ENCODE measurements at places on chromosomes 16 and 17. TPM values are rescaled to one million over a fixed set of nuclear protein-coding genes. Genes with fewer than 3 reads are reported as not detected.
A peak's percentile ranks its signal among the peaks of the same experiment; 100 is the strongest.

DNA sequence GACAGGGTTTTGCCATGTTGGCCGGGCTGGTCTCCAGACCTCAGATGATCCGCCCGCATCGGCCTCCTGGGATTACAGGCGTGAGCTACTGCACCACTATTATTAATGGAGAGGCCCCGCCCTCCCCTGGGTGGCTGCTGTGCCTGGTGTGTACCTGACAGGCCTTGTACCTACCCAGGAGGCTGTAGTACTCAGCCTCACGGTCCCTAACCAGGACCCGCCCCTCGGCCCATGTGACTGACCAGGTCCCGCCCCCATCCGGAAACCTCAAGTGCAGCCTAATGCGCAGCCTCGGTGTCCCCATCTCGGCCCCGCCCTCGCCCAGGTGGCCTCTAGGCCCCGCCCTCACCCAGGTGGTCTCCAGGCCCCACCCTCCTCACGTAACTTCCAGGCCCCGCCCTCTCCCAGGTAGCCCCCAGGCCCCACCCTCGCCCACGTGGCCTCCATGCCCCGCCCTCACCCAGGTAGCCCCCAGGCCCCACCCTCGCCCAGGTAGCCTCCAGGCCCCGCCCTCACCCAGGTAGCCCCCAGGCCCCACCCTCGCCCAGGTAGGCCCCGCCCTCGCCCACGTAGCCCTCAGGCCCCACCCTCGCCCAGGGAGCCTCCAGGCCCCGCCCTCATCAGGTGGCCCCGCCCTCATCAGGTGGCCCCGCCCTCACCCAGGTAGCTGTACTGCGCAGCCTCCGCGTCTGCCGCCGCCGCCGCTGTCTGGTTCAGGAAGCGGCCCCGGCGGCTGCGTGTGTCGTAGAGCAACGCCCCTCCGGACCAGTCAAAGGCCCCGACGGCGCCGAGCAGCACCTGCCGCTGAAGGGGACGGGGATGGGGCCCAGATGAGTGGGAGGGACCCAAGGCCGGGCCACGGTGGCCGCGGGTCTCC lies 31.0 kb downstream of the HASPIN start:
- DNase-seq, result no peak

HDAC5 gene
- total RNA-seq, result 43.7 TPM

PITPNM3 gene
- 12.4 TPM for total RNA-seq

DNA sequence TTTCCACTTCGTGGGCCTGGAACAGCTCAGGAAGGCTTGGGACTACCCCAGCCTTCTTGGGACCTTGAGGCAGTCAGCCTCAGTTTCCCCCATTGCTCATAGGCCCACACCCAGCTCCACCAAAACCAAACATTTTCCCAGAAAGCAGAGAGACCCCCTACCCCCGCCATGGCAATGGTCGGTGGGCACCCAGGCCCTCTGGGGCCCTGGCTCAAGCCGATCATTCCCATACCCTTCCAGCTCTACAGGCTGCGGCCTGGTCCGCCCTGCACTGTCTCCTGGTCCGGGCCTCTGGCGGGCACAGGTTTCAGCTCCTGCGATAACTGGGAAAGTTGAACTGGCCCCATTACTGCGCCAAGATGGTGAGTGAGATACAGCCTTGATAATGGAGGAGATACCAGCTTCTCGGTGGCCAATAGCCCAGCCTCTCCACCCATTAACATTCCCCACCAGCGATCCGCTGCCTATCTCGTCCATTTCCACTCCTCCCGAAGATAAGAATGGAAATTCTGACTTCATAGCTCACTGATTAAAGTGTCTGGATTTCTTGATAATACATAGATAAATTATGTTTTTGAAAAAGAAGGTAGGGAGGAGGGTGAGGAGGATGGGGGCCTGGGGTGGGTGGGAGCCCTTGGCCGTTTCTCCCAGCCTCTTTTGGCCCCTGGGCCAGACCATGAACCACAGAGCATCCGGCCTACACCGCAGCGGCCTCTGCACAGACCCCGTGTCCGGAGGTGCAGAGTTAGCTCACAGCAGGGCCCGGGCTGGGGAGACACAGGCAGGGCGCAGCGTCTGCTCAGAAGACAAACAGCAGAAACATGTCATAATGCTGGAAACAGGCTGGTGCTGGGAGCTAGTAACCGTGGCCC lies 11.6 kb downstream of the ZFPM1 start:
- no peak for DNase-seq

- DNase-seq, result no peak
Measured at GRCh38 chr17:37816950-37817349, 72.1 kb upstream of the HNF1B start.

- DNase-seq, result no peak
Measured at GRCh38 chr16:89409161-89409711, 81.1 kb downstream of the ANKRD11 start.

DNA sequence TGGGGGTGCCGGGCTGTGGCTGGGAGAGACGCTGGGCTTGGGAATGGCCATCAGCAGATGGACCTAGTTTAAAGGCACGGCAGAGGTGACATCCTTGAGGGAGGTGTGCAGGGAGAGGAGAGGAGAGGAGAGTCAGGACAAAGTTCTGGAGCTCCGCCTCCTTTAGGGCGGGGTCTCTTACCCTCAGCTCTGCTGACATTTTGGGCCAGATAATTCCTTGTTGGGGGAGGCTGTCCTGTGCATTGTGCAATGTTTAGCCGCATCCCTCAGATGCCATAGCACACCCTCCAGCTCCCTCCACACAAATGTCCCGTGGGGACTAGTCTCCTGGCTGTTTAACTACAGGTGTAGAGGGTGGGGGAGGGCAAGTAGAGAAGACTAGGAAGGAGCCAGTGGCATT lies 48.3 kb downstream of the ARHGAP23 start:
- no peak for DNase-seq

DNA sequence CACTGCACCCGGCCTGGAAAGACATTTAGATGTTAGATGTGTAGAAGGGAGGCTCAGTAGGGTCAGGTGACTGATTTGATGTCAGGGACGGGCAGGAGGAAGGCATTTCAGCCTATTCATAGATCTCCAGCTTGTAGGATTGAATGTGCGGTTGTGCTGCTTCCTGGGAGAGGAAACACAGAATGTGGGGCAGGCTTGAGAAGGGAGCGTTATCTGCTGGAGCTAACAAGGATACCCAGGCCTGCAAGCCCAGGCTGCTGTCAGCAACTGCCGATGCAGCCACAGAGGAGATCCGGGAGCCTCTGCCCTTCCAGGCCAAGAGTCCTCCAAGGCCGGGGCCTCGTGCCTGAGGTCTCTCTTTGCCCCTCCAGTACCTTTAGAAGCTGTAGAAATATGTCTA lies 205.6 kb downstream of the SPECC1 start:
- no peak for DNase-seq

GRCh38 chr17:32102646-32103186 lies 39.6 kb upstream of the RHOT1 start:
- no peak for DNase-seq

- DNase-seq, result peak; percentile 49
Measured at GRCh38 chr17:73589363-73589980, 54.8 kb downstream of the SDK2 start.

GRCh38 chr16:20441191-20441590 lies 10.1 kb upstream of the ACSM2A start:
- no peak for DNase-seq

NAGPA gene
- 6.9 TPM for total RNA-seq

KRTAP2-2 gene
- total RNA-seq, result not detected

DNA sequence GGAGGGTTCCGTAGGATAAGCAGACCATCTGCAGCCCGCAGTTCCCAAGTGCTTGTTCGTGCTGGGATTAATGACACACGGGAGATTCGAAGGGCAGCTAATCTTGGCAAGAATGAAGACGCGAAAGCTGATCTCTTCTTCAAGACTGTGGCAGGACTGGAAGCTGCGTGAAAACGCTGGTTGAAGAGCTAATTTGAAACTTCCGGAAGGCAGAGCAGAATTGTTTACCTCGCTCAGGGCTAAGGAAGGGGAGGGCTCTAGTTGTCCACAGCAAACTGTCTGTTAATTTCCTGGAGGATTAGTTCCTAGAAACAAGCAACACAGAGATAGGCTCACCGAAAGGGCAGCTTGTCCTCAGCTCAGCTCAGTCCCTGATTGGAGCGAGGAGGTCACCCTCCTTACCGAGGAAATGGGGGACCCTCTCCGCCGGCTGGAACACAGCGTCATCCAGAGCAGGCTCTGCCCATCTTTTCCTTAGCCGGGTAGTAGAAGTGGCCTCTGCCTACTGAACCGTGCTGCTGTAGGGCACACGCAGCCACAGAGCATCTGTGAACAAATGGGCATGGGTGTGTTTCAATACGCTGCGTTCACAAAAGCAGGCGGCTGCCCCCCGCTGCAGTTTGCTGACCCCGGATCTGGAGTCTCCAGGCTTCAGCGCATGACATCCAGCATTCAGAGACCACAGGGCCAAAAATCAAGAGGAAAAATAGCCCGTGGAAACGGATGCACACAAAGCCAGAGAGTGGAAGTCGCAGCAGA lies 16.7 kb upstream of the BAIAP2 start:
- no peak for DNase-seq

EFCAB5 gene
- 2.1 TPM for total RNA-seq

DNA sequence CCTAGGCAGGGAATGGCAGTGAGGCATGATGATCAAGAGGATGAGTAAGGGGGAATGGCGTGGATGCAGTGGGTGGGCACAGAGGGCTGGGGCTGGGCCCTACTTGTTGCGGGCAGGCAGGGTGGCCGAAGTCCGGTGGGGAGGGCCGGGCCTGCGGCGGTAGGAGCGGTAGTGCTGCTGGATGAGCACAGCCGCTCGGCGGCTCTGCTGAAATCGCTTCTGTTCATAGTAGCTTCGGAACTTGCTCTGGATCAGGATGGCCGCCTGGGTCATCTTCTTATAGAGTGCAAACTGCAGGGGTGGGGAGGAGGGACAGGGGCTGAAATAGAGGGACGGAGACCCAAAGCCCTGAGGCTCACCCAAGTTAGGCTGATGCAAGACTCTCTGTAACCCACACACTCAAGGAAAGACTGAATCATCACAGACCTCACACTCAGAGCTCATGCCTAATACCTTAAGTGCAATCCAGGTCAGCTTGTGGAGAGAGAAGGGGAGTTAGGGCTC lies 1.5 kb upstream of the SPAG7 start:
- DNase-seq, result no peak

- DNase-seq, result no peak
Measured at GRCh38 chr17:59756236-59756818, 48.9 kb downstream of the VMP1 start.

- DNase-seq, result peak; percentile 68
Measured at GRCh38 chr17:7989781-7990655, 12.4 kb upstream of the GUCY2D start.

CTF1 gene
- total RNA-seq, result 2.1 TPM

CFAP20 gene
- total RNA-seq, result 97.1 TPM

DNA sequence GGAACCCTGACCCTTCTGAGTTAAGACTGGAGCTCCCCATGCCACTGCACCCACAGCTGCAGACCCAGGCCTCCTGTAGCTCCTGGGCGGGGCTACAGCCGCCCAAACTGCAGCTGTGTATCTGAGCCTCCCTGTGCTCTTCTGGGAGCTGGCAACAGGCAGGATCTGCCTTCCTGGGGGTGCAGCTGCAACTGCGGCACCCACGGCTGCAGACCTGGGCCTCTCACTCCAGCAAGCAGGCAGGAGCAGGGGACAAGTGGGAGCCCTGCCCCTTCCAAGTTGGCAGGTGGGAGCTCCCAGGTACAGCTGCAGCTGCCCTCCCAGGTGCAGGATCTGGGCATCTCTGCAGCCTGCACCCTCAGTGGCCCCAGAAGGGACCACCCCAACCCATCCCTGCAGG lies 41.5 kb downstream of the SPACA3 start:
- DNase-seq, result no peak

DNA sequence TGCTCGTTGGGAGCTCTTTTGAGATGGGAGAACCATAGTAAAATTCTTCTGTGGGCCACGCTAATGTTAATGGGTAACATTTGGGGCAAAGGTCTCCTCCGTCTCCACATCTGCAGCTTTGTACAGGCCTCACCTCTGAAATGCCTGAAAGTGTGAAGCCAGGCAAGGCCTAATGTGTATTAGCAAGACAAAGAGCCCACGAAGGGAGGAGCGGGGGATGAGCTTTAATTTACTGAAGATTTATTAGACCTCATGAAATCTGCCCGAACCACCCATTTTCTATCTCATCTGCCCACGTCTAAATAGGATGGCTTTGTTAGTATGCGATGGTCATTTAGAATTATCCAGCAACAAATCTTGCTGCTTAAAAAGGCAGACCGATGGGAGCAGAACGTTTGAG lies 408.9 kb downstream of the PMP22 start:
- no peak for DNase-seq

DNA sequence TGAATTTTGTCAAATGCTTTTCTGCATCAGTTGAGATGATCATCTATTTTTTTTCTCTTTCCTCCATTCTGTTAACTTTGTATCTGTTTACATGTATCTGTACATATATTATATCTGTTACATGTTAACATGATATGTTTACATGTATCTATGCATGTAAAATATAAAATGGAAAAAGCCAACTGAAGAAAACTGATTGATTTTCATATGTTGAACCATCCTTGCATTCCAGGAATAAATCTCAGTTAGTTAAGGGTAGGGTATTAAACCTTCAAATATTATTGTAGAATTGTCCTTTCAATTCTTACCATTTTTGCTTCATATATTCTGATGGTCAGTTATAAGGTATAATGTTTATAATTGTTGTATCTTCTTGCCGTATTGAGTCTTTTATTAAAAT lies 336.1 kb downstream of the ZFHX3 start:
- no peak for DNase-seq

- DNase-seq, result no peak
Measured at GRCh38 chr16:75948886-75949285, 222.6 kb upstream of the CPHXL start.

GRCh38 chr16:75230471-75231110 lies 11.8 kb downstream of the CTRB1 start:
- no peak for DNase-seq

- no peak for DNase-seq
Measured at GRCh38 chr16:50531359-50531758, 16.8 kb upstream of the NKD1 start.

DNA sequence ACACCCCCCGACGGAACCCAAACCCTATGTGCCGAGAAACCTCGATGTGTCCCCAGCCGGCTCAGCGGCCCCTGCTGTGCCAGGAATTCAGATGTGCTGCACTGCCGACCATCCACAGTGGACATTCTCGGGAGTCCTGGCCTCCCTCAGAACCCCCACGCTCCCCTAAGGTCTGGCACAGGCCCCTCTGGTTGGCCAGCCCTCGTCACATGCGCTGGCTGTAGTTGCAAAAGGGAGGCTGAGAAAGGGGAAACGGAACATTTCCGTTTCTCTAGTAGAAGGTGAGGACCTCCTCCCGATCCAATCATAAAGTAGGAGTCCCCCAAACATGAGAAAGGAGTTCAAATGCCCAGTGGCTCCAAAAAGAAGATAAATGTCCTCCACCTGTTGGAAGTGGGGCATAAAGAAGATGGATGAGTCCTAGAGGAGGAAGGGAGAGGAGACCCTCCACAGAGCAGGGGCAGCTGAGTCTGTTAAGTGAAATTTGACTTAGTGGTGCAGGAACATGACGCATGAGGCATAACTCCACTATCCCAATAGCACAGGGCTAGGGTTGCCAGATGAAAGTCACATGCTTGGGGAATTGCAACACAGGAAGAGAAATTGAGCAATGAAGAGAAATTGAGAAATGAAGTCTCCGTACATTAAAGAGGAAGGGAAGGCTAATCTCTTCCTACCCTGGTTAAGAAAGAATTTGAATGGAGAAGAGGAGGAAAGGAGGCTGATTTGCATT lies 49.3 kb upstream of the WSB1 start:
- DNase-seq, result no peak

- DNase-seq, result no peak
Measured at GRCh38 chr16:8605554-8605953, 15.2 kb upstream of the TMEM114 start.

PFN1 gene
- 191 TPM for total RNA-seq
